ENCODE measurements at places on chromosomes 16 and 17. TPM values are rescaled to one million over a fixed set of nuclear protein-coding genes. Genes with fewer than 3 reads are reported as not detected.
A peak's percentile ranks its signal among the peaks of the same experiment; 100 is the strongest.

The SPOP gene
- 46.8 TPM for total RNA-seq

The ANKRD40CL gene
- total RNA-seq = not detected

The TNFRSF17 gene
- not detected for total RNA-seq

The STAC2 gene
- total RNA-seq = not detected

The TBC1D3B gene
- 3.5 TPM for total RNA-seq

The TOX3 gene
- total RNA-seq = not detected

The TBC1D3I gene
- 0.67 TPM for total RNA-seq

The MIEF2 gene
- 6.1 TPM for total RNA-seq

The NPTX1 gene
- 0.99 TPM for total RNA-seq

The HOXB9 gene
- not detected for total RNA-seq

The NPIPA2 gene
- 3.7 TPM for total RNA-seq

The KRT9 gene
- total RNA-seq = not detected

The SPATA32 gene
- not detected for total RNA-seq

The CCL4L2 gene
- total RNA-seq = 1.6 TPM

GRCh38 chr17:46995841-46996571 is 17.0 kb upstream of the RPRML start:
- no peak for DNase-seq

- DNase-seq = no peak
Measured at GRCh38 chr17:67477687-67478086, 100.6 kb downstream of the PITPNC1 start.

- no peak for DNase-seq
Measured at GRCh38 chr16:56637814-56638750, at the start of gene MT1A. MT1A (plus strand) TSS chr16:56638666; CDS start chr16:56638739, 73 bp downstream.

DNA sequence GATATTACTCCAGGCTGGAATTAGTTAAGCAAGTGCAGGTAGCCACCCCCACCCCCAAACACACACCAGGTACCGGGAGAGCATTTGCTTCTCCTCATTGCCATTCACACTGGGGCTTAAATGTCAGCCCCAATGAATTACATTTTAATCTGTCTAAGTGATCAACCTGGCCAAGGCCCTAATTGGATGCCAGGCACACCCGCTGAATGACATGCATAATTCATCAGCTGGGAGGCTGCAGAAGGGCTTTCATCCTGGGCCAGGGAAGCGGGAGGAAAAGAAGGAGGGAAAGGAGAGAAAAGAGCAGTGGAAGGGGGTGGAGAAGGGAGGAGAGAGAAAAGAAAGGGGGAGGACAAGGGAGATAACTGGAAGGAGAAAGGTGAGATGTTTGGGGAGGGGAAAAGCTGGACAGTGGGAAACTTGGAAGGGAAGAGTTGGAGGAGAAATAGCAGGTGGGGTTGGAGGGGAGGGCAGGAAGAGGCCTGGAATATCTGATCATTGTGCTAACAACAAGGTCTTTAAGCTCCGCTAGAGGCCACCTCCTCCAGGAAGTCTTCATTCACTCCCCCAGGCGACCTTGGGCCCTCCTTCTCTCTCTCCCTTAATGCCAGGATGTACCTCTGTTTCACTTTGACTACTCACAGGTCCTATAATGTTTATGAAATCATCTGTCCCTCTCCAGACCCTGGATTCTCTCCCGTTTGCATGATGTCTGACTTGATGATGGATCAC is 40.1 kb upstream of the CES5A start:
- DNase-seq = no peak

GRCh38 chr17:40612599-40613244 is 34.9 kb downstream of the SMARCE1 start:
- peak; percentile 59 for DNase-seq

- DNase-seq = no peak
Measured at GRCh38 chr17:6179017-6179416, 108.8 kb downstream of the WSCD1 start.

GRCh38 chr17:13323990-13324389 is 277.7 kb downstream of the HS3ST3A1 start:
- DNase-seq = no peak

DNA sequence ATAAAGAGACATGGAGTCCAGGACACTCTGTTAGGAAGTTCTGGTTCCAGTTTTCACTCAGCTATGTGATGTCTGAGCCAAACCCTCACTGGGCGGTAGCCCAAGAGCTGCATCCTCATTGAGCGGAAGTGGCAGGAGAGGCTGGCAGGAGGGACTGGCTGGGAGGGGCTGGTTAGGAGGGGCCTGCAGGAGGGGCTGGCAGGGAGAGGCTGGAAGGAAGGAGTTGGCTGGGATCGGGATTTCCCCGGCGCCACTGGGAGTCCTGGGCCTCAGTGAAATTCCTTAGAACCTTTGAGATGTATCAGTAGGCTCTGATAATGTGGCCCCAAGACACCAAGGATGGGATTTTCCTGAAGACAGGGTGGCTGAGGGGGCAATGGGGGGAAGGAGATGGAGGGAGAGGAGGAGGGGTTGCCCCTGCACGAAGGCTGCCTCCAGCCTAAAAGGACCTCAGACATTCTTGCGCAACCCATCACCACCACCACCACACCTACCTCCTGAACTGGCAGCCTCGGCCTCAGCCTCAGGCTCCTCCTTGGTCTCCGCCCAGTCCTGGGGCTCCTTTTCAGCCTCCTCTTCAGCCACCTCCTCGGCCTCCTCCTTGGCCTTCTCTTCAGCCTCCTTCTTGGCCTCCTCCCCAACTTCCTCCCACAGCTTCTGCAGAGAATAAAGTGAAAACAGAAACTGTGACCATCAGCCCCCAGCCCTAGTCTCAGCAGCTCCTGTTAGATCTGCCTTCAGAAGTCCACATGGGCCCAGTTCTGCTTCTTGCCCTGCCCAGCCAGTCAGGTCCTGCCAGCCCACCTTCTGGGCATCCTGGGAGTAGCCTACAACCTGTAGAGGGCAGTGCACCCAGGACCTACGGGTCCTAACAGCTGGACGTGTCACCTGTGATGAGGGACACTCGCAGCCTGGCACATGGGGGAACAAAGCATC is 31.7 kb downstream of the CNGB1 start:
- DNase-seq = no peak

- no peak for DNase-seq
Measured at GRCh38 chr17:35906926-35907637, 23.5 kb downstream of the RDM1 start.

DNA sequence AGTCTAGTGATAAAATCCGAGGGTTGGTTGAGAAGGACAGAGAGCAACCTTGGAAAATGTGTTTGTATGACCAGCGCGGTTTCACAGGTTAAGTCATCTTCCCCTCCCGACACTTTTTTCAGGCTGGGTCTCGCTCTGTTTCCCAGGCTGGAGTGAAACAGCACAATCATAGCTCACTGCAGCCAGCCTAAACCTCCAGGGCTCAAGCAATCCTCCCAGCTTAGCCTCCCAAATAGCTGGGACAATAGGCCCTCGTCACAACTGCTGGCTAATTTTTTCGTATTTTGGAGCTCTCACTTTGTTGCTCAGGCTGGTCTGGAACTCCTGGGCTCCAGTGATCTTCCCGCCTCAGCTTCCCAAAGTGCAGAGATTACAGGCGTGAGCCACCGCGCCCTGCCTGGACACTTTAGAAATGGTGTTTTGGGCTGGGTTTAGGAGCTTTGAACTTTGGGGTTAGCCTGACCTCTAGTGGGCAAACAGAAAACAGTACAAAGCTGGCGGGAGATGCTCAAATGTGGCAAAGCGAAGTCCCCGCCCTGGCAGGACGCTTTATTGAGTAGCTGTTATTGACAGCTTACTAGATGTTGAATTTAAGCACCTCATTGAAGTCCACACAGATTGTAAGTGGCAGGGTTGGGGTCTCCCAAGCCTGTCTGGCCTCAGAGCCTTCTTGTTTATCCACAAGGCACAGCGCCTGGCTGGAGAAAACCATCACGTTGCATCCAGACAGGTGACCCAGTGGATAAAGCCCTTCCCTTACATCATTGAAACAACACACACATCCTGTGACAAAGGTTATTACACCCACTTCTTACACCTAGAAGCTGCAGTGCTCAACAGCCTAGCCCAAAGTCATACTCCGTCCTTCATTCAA is 34.7 kb upstream of the RBBP6 start:
- DNase-seq = peak; percentile 13

- no peak for DNase-seq
Measured at GRCh38 chr16:52964290-52964689, 88.4 kb downstream of the CHD9NB start.

DNA sequence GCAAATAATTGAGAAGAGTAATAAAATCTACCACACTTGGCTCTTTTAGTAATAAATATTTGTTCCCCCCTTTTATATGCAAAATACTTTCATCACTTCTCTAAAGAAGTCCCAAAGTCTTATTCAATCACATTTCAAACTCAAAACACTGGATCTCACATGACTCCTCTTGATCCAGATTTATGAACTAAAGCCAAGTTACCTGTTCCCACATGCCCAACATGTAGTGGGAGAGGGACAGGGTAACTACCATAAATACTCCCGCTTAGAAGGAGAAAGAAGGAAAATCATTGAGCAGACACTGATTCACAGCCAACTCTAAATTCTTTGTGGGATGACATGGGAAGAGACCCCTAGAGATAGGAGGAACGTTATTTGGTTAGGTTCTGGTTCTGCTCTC is 64.9 kb upstream of the PMFBP1 start:
- no peak for DNase-seq

- no peak for DNase-seq
Measured at GRCh38 chr16:89709166-89709565, 7.7 kb upstream of the SPATA2L start.

DNA sequence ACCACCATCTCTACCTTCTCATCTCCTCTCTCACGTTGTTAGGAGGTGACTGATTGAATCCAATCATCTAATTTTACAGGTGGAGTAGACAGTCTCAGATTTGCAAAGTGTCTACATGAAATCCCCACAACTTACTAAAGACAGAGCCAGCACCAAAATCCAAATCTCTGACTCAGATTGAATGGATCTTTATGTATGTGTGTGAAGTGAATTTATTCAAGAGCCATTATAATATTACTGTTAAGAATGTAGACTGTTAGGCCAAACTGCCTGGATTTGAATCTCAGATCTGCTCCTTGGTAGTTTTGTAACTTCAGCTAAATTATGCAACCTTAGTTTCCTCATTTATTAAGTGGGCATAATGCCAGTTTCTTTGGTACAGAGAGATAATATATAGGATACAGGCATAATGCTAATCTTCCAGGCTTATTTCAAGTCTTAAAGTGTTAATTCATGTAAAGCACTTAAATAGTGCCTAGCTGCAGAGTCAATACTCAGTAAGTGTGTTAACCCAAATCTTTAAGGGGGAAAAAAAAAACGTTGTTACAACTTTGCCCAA is 12.7 kb downstream of the CNEP1R1 start:
- DNase-seq = no peak

- no peak for DNase-seq
Measured at GRCh38 chr17:81509207-81509971, 3.2 kb downstream of the ACTG1 start.

DNA sequence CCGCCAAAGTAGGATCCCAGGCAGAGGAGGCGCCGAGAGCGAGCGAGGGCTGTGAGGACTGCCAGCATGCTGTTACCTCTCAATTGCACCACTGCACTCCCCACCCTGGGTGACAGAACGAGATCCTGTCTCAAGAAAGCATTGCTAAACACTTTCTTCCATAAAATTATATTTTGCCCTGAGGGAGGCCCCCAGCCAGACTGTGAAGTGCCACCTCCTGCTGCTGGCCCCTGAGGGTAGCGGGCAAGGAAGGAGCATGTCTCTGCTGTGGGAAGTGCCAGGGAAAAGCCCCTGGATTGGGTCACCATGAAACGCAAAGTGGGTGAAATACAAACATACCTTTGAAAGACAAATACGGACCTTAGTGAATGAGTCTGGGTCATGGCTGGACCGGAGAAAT is 78.0 kb upstream of the AMZ2 start:
- no peak for DNase-seq

- no peak for DNase-seq
Measured at GRCh38 chr17:36885153-36885735, 52.0 kb upstream of the LHX1 start.

GRCh38 chr16:27824006-27824405 is 239.5 kb downstream of the GSG1L start:
- DNase-seq = no peak

DNA sequence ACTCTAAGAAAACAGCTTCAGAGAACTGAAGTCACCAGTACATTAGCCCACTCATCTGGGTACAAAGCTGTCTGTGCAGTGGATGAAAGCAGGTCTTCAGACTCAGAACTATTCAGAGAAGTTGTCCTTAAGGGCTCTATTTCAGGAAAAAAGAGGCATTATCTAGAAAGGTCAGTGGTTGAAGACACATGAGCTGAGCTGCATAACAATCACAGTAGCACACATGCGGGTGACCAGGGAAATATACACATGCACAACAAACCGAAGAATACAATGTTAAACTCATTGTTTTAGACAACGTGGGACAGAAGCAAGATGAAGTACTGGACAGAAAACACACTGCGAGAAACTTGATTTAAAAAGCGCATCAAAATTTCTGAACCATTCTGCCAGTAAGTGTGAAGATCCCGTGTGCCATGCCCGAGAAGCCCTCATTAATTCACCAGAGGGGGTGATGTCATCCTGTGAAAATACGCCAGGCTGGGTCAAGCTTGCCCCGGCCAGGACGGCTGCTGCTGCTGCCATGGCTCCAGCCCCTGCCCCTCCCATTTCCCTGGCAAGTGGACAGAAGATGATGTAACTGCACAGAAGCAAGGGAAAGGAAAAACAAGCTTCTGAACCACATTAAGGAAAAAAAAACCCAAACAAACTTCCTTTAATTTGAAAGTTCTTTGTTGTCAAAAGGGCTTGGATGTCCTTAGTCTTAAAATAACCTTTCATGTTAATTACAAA is 10.1 kb downstream of the DYNC1LI2 start:
- DNase-seq = no peak

DNA sequence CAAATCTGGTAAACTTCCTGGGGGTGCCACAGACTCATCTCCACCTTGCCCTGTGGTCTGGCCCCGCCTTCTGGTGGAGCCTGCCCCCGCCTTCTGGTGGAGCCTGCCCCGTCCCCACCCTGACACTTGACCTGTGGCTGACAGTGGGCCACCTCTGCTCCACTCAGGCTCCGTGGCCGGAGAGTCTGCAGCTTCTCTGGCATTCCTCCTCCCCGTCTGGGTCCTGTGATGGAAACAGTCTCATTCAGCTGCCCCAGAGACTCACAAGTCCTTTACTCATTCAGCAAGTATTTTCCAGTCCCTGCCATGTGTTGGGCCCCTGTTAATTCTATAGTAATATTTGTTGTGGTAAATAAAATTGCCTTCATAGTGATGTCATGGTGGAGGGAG is 21.0 kb upstream of the G6PC1 start:
- no peak for DNase-seq

- no peak for DNase-seq
Measured at GRCh38 chr16:16992975-16993765, 477.6 kb downstream of the XYLT1 start.

- no peak for DNase-seq
Measured at GRCh38 chr17:15377616-15378015, 36.2 kb upstream of the TEKT3 start.

- DNase-seq = no peak
Measured at GRCh38 chr17:6796887-6797490, 21.0 kb downstream of the FBXO39 start.

DNA sequence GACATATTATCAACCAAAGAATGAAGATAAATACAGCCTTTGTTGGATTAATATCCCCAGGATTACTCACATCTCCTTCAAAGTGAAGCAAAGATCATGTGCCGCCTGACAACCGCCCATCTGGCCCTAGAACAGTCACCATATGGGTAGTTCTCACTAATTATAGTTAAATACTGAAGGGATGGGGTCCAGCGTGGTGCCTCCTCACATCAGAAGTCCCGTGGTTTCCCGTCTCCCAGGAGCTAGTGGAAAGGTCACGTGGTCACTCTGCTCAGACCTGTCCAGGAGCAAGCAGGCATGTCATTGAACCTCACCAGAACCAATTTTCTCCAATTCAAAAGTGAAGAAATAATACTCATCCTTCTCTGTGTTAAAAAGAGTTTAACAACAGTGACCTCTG is 434.5 kb downstream of the SHISA9 start:
- no peak for DNase-seq

Measured in T-helper 17 cell (primary cell).